ENCODE measurements at places on chromosomes 6 and 20. TPM values are rescaled to one million over a fixed set of nuclear protein-coding genes. Genes with fewer than 3 reads are reported as not detected.

DDX43 gene
- polyA plus RNA-seq = 0.44 TPM

GRCh38 chr6:127383988-127384387 is 40.6 kb upstream of the ECHDC1 start:
- H3K27me3 ChIP-seq = no peaks in the 10 kb centered on the region
- no peak overlapping the region for H3K27ac ChIP-seq
- no peak overlapping the region for H3K4me3 ChIP-seq

DNA sequence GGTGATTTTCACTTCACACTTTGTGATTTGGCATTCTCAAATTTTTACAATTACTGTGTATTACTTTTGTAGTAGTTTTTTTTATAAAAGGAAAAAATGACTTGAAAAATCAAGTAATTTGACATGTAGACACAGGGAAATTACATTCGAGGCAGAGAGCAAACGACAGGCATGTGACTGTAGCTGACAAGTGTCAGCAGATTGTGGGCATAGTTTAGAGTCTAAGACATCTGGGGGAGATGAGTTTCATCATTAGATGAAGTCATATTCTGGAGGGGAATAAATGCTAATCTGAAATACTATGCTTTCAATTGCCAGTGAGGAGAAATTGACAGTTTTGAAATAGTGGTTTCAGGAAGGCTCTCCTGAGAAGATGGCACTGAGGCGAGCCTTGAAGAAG is 126.0 kb downstream of the MTHFD1L start:
- no peak overlapping the region for H3K4me3 ChIP-seq
- no peak overlapping the region for H3K27ac ChIP-seq
- H3K4me1 ChIP-seq = no peaks in the 10 kb centered on the region
- no peak for DNase-seq

DNA sequence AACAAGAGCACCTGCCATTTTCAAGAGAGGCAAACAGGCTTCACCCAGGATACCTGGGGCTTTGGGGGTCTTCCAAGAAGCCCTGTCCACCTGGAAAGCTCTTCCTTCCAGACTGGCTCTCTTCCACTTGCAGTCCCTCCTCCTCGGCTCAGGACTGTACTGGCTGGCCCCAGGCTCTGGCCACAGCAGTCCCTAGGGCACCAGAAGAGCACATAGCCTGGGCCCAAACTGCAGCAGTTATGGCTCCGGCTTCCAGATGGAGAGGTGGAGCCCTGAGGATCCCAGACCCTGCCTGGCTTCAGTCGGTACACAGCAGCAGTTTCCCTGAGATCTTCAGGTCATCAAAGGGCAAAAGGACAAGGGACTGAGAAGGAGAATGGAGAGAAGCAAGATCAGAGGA is 1.6 kb upstream of the SLC35B2 start:
- H3K27me3 ChIP-seq = no peaks in the 10 kb centered on the region
- no peak overlapping the region for H3K4me3 ChIP-seq
- no peak for DNase-seq
- H3K27ac ChIP-seq = no peak overlapping the region
- H3K4me1 ChIP-seq = peaks cover 35% of the 10 kb centered on the region

- H3K4me1 ChIP-seq = no peaks in the 10 kb centered on the region
- no peaks in the 10 kb centered on the region for H3K36me3 ChIP-seq
- no peak overlapping the region for H3K27ac ChIP-seq
- no peak for DNase-seq
- H3K4me3 ChIP-seq = no peak overlapping the region
These were observed 1118.8 kb upstream of the MAP3K7 start for GRCh38 chr6:91705646-91706045.

Measured in adrenal gland (tissue), 19 donors.